Liver (tissue), 10 donors: ENCODE measurements at places on chromosomes 7 and 10.

DNA sequence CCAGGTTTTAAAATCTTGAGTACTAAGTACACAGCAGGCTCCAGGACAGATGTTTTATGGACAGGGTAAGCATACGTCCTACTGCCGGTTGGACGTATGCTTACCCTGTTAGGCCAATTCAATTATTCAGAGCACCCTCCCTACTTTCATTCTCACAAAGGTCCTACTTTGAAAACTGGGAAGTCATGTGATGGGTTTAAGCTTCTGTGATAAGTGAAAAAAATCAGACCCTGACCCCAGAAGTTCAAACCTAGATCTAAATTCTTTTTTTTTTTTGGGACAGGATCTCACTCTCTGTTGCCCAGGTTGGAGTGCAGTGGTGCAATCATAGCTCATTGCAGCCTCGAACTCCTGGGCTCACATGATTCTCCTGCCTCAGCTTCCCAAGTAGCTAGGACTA lies 55.2 kb downstream of the HIPK2 start:
- DNase-seq = no peak

DNA sequence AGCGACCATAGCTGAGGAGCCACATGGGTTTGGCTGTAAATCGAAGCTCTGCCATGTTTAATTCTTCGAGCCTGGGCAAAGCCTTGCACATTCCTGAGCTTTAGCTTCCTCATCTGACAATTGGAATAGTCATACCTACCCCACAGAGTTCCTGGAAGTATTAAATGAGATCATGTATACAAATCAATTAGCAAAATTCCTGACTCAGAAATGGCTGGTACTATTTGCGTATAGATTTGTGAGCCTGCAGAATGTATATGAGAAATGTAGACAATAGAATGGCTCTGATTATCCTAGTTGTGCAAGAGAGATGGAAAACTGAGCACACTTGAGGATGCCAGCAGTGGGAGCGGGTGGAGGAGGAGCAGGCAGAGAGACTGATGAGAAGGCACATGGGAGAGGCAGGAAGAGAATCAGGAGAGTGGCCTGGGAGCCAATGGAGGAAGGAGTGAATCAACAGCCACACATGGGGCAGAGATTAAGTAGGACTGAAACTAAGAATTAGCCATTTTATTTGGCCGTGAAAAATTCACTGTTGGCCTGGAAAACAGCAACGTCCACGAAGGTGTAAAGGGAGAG lies 128.0 kb upstream of the C1GALT1 start:
- DNase-seq = no peak

GRCh38 chr7:85010306-85010705 lies 176.6 kb downstream of the SEMA3D start:
- no peak for DNase-seq

GRCh38 chr10:100600218-100600617 lies 64.5 kb downstream of the HIF1AN start:
- DNase-seq = no peak

DNA sequence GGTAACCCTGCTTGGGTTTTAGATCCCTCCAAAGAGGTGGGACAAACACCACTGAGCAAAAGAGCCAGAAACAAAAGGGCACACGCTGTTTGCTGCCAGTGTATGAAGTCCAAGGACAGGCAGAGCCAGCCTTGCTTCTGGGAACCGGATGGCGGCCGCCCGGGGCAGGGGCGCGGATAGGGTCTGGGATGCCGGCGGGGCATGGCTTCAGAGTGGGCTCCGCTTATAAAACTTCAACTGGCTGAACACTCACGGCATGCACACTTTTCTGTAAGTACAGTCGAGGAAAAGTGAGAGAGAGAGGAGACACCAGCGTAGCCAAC lies 62.6 kb downstream of the ASB13 start:
- DNase-seq = no peak

DNA sequence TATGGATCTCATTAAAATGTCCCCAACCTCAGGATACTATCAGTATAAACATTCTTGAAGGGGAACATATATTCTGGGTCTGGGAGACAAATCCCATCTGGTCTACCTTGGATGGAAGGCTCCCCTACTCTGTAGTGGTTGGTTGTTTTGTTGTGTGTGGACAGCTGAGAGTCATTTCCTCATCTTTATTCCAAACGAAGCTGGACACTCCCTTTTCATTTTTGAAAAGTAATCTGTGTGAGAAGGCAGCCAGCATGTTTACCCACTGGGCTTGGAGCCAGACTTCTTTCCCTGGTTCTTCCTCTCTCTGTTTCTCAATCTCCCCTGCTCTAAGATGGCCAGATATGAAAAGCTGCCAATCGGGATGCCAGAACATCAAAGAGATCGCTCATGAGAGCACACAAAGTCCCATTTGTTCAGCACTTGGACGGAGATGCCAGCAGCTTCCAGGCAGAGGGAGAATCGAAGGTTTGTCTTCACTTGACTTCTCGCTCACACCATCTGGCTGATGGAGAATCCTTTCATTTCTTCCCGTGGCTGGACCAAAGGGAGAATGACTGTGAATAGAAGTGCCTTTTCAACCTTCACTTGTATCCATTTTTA lies 108.1 kb upstream of the AGR3 start:
- DNase-seq = peak; percentile 43

GRCh38 chr10:42973870-42974692 lies 102.8 kb upstream of the RET start:
- DNase-seq = no peak

- no peak for DNase-seq
Measured at GRCh38 chr7:80078159-80078731, 56.4 kb upstream of the GNAI1 start.

- DNase-seq = no peak
Measured at GRCh38 chr7:113370910-113371309, 252.6 kb upstream of the SMIM30 start.

GRCh38 chr10:54808186-54808935 lies 7.3 kb upstream of the PCDH15 start:
- DNase-seq = no peak

DNA sequence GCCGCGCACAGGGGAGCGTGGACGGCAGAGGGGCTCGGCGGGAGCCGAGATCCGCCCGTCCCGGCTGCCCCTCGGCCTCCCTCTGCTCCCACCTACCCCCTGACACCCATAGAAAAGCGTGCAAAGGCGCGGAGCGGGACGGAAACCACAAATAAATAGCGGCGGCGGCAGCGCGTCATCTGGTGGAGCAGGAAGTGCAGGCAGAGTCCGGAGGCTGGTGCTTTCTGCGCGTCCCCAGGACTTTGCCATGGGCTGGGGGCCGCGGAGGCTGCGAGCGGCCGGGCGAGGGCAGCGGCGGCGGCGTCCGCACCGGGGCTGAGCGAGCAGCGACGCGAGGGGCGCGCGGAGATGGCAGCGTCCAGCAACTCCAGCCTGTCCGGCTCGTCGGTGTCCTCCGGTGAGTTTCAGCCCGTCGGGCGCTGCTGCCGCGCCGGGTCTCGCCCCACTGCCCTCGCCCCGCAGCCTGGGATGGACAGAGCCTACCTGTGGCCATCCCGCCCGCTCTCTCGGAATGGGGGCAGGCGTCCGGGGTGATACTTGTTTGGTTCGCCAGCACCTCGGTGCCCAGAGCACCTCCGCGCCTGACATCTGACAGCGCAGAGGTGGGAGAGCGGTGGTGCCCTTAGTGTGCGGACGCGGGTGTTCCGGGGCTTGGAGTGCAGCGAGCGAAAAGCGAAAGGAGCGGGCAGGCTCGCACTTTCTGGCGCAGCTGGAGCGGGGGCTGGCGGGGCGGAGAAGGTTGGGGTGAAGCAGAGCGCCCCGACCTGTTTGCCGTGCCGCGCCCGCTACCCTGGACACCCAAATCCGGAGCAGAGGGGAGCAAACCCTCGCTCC lies at the start of gene CHN2:
Gene CHN2 (plus strand): TSS at position 182 of the 834 bp plus-strand sequence.
- peak; percentile 73 for DNase-seq

DNA sequence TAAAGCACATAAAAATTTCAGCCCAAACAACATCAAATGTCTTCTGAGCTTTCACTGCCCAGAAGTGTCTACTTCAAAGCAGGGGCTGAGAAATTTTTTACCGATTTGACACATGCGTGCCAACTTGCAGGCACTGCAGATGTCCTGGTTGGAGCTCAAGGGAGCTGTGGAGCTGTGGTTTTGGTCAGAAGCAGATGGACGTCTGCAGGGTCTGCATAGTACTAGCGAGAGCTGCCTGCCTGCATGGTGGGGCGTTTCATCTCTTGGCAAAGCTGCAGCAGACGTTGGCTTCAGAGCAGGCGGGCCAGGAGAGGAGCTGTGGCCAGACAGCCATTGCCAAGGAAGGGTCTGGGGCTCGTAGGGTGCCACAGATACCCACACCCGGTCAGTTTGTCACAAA lies 296.7 kb downstream of the GLRX3 start:
- no peak for DNase-seq

DNA sequence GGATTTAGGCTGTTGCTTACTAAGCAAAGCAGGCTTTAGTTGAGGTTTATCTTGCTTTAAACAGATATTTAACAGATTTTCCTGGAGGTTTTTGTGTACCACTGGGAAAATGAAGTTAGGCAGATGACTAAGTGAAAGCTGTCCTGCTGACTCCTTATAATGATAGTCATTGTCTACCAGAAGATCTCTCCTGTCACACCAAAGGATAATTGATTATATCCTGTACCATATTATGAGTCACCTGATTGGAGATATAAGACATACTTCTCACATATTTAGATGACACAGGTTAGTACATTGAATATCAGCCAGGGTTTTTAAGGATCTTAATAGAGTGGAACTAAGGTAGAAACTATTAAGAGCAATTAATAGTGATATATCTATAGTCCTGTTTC lies 68.4 kb downstream of the PTEN start:
- DNase-seq = no peak

DNA sequence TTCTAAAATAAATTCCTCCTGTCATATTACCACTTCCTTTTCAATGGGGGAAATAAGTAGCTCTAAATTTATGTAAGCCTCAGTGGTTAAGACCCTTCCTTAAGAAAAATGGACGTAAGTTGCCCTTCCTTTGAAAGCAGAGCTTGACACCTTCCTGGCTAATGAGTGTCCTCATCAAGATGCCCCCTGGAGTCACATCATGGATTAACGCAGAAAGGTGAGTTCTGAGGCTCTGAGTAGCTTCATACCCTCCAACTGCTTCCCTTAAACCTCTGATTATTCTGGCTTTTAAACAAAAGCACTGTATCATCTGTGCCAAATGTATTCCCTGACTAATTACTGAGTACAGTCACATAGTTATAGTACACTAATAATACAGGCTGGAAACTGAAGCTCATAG lies 14.7 kb downstream of the KCTD7 start:
- DNase-seq = no peak

GRCh38 chr7:91266689-91267090 lies 2.5 kb downstream of the FZD1 start:
- no peak for DNase-seq

DNA sequence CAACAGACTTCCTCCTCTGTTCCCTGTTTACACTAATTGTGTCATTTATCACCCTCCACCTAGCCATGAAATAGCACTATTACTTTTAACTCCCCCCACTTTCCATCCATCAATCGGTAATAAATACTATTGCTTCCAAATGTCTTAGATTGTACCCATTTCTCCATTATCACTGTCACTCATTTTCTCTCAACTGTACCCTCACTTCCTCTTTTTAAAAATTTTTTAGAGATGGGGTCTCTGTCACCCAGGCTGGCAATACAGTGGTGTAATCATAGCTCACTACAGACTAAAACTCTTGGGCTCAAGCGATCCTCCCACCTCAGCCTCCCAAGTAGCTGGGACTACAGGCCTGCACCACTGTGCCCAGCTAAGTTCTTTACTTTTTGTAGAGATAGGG lies 123.5 kb upstream of the EGR2 start:
- no peak for DNase-seq

- DNase-seq = no peak
Measured at GRCh38 chr10:80421707-80422536, 13.6 kb downstream of the PRXL2A start.
